HT1080 (cell line): ENCODE measurements at places on chromosomes 6 and 20. TPM values are rescaled to one million over a fixed set of nuclear protein-coding genes. Genes with fewer than 3 reads are reported as not detected.

MACROD2 gene
- 1.2 and 2.6 TPM in 2 replicates for total RNA-seq

ESF1 gene
- total RNA-seq: 11.4 and 11.5 TPM in 2 replicates

MRPL18 gene
- 144 and 155 TPM in 2 replicates for total RNA-seq

DNA sequence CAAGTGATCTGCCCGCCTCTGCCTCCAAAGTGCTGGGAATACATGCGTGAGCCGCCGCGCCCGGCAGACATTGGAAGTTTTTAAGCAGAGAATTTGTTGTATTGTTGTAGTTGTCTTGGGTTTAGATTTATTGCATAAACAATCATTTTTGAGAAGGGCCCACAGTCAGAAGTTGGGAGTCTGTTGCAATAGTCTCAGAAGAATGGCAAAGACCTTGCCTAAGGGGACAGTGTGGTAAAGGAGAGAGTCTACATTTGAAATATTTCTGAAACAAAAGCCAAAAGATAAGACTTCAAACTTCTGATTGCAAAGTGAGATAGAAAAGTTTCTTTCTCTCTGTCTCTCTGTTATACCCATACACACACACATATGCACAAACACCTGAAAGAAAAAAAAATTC, 22.5 kb downstream of the HFE start:
- no peak for DNase-seq

- DNase-seq: no peak
These were observed 46.3 kb downstream of the GNAS start for GRCh38 chr20:58898629-58899408.

DNA sequence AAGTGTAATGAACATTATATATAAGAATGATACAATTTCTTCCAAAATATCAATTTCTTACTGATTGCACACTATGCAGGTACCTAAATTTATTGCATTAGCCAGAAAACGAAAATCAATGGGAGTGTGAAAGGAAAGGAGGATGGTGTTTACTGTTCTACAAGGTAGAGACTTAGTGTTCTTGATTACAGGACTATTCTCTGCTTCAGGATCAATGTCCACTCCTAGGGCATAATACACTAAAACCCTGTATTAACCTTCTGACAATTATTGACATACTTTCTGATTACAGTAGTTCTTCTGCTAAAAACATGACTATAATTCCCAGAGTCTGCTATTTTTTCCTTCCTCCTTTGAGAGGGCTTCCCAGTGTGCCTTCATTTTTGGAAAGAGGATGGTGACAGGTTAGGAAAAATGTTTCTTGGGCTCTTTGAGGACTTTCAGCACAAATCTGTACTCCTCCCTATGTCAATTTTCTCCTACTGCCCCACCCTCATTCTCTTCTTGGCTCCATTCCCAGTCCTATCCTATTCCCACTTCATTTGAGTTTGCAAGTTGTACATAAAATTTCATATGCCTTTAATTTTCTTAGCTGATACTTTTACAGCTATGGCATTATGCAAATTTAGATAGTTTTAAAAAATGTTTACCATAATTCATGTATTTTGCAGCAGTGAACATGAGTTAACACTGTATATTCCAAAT, 278.9 kb downstream of the CENPW start:
- no peak for DNase-seq

- DNase-seq: peak; percentile 87
These were observed 1189.4 kb upstream of the EYS start for GRCh38 chr6:66896415-66896814.

DNA sequence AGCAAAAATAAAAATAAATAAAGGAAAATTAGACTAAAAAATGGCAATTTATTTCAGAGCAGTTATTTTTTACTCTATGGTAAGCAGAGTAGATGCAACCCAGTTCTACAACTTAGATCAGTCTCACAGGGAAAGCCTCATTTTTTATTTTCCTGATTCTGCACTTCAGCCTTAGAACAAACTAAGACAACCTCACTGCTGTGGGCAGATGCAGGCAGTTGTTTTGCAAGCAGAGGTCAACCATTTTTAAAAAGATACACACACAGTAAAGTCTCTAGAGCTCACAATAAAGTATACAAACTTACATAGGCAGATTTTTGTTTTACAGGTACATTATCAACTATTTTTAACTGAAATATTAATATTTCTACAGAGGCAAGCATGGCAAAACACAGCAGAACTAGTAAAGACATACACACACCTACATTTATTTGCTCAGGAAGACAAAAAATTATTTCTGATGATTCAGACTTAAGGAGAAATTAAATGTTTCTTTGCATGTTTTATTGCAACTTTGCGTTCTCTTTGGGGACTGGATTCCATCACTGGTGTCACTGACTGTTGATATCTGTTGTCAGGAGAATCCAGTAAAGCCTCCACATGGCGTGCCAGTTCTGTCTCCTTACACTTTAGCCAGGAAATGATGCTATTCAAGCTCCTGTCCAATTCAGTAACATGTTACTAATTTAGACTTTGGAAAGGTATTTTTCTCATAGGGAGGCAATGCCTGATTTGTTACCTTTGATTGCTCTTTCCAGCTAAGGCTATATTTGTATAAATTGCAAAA, 102.7 kb downstream of the TRDN start:
- no peak for DNase-seq

GRCh38 chr6:115570331-115570730, 490.4 kb downstream of the FRK start:
- DNase-seq: peak; percentile 41

GRCh38 chr6:37134036-37134395, 35.9 kb upstream of the PIM1 start:
- DNase-seq: peak; percentile 88

DNA sequence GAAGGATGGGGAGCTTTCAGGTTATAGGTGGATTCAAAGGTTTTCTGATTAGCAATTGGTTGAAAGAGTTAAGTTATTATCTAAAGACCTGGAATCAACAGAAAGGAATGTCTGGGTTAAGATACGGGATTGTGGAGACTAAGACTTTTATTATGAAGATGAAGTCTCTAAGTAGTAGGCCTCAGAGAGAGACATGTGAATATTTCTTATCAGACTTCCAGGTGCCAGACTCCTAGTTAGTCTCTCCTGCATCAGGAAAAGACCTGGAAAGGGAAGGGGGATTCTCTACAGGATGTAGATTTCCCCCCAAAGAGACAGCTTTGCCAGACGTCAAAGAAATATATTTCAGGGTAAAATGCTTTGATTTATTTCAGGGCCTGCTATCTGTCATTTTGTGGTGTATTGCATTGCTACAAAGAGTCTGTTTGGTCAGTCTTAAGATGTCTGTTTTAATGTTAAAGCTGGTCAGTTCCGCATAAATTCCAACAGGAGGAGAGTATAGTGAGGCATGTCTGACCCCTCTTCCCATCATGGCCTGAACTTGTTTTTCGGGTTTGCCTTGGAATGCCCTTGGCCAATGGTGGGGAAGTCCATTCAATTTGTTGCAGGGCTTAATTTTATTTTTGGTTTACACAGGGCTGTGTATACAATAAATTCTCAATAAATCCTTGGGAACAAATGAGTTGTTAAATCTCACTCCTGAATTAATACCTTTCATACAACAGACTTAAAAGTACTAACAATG, 103.4 kb upstream of the RALGAPA2 start:
- no peak for DNase-seq
